Stimulated activated CD8-positive, alpha-beta memory T cell treated with anti-CD3 and anti-CD28 coated beads, Interleukin-4, amount 100 ng/mL, for 1 hour (primary cell): ENCODE measurements at places on chromosomes 6 and 20.

GRCh38 chr6:158908606-158909005 lies 89.4 kb upstream of the EZR start:
- DNase-seq, result no peak

DNA sequence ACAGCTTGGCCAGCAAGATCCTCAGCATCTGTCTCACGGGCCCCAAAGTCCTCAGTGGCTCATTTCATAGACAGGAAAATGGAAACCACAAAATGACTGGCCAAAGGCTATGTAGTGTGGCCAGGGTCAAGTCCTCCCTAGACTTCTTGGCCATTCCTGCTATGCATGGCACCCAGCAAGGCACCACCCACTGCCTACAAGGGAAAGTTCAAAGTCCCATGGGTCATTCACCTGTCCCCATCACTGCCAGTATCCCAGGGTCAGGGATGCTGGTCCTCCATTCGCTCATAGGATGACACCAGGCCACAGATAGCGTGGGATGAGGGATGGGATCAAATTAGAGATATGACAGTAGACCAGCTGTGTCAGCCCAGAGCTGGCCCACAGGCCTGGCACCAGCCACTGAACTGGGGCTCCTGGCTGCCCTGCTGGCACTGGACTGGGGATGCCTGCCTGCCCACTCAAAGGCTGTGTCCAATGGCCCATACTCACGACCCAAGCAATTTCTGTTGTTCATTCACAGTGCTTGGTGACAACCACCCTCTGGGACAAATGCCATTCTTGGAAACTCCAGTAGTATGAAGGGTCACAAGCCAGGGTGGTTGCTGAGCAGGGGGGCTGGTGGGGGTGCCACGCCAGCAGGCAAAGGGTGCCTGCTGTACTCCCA lies 11.6 kb downstream of the ADISSP start:
- no peak for DNase-seq

GRCh38 chr6:138498629-138499302 lies 528 bp downstream of the NHSL1 start:
- DNase-seq, result no peak

- DNase-seq, result no peak
Observed at GRCh38 chr20:19120011-19120410, 92.4 kb upstream of the SLC24A3 start.
